ENCODE measurements at places on chromosomes 4 and X. TPM values are rescaled to one million over a fixed set of nuclear protein-coding genes. Genes with fewer than 3 reads are reported as not detected.

GRCh38 chr4:79184476-79184875, 141.4 kb downstream of the NAA11 start:
- DNase-seq: no peak

The TBL1X gene
- total RNA-seq: 6.5 TPM

- no peak for DNase-seq
These were observed 117.9 kb downstream of the COL4A5 start for GRCh38 chrX:108557580-108557979.

DNA sequence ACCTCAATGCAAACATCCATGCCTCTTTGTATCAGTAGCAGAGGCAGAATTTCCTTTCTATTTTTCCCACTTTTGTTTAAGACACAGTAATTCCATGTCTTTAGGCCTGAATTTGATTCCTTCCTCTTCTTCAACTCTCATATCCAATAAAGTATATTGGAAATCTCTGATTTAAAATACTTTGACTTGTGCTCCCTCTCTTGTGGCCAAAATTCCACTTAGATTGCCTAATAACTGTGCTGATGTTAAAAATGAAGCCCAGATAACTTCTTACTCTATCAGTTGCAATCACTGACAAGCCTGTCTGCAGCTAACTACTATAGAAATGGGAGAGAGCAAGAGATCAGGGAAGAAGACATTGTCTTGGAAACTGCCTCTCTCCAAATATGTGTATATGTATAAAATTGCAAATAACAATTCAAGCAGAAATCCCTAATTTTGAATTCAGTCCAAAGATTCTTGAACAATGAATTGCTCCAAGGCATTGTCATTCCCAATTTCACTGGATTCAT, 163.5 kb upstream of the SPIN4 start:
- no peak for DNase-seq

The HSFX3 gene
- total RNA-seq: not detected

DNA sequence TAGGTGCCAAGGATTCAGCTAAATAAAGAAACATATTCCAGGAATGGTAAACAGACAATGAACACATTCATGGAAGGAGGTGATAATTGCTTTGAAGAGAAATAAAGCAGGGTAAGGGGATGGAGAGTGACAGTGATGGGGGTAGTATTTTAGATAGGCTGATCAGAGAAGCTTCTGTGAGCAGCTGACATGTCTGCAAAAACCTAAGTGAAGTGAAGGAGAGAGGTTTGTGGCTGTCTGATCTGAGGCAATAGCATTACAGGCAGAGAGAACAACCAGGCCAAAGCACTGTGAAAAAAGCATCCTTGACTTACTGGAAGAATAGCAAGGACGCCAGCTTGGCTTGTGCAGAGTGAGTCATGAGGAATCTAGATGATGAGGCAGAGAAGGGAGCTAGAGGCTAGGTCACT, 271.9 kb upstream of the GATB start:
- no peak for DNase-seq

DNA sequence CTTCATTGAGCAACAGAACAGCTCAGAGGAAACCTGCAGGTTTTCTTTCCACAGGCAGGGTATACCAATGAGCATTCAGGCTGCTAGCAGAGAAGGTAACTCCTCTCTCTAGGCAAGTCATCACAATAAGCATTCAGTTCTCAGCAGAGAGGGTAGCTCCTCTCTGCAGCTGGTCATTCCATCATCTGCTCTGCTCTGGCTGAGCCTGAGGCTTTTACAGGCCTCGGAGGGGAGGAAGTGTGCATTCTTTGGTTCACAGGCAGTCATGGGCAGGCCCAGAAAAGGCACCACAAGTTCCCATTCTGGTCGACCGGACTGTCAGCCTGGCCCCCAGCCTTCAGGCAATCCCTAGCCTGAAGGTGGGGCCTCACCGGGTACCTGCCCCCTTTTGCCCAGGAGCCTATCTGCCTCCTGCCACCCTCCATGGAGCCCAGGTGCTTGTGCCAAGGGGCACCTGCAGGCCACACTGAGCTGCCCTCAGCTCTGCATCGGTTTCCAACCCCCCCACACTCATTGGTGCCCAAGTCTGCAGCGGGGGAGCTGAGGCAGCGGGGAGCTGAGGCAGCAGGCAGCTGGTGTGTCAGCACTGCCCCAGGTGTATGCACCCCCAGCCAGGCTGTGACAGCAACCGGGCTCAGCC, 83.1 kb downstream of the PRDM5 start:
- DNase-seq: no peak

GRCh38 chrX:20531667-20532066, 265.0 kb upstream of the RPS6KA3 start:
- DNase-seq: no peak

All from glutamatergic neuron (in vitro differentiated cells).